ENCODE measurements at places on chromosomes 6 and 20.

DNA sequence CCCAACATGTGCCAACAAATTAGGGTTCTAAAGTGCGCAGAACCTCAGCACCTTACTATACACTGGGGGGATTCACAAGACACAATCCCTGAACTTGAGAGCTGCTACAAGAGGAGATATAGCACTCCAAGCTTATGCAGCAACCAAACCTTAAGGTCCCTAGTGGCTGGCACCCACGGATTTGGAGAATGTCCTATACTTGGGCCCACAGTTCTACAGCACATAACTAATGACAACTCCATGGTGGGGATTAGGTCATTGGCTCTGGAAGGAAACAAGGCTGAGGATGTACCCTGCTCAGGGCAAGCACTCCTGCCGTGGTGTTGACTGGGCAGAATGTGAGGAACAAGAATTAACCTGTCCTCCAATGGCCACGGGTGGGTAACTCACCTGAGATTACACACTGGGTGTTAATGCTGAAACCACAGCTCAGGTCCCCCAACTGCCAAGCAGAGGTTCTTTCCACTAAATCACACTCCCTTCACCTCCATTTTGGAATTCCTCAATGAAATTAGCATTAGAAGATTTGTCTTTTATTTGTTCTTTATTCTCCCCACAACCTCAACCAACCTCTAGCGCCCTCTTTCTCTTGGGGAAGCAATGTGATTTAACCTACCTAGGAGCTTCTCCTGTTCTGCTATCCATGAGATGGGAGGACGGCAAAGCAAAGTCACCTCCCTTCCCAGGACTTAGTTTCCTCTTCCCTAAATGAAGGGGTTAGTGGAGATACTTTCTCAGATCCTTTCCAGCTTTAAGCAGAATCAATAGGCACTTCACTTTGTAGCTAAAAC is 32.0 kb downstream of the TRERF1 start:
- no peak for DNase-seq

DNA sequence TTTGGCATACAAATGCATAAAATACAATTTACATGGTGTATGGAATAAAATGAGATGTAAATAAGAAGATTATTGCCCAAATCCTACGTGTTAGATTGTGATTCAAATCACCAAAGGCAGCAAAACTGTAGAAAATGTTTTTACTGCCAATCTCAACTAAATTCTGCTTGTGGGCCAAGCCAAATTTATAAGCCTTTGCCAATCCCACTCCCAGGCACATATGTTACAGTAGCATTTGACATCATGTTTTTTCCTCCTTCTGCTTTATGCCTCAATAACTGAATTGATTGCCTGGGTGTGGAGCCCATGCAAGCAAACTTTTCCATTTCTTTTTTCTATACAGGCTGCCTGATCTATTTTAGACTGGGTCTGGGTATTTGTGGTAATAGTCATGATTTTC is 36.3 kb upstream of the LRRC1 start:
- no peak for DNase-seq

GRCh38 chr20:4076033-4076432 is 60.7 kb upstream of the RNF24 start:
- peak; percentile 19 for DNase-seq

- DNase-seq, result peak; percentile 7
Observed at GRCh38 chr6:87287251-87287650, 35.1 kb upstream of the SMIM8 start.

- no peak for DNase-seq
Observed at GRCh38 chr20:23005776-23006175, 29.3 kb upstream of the SSTR4 start.

DNA sequence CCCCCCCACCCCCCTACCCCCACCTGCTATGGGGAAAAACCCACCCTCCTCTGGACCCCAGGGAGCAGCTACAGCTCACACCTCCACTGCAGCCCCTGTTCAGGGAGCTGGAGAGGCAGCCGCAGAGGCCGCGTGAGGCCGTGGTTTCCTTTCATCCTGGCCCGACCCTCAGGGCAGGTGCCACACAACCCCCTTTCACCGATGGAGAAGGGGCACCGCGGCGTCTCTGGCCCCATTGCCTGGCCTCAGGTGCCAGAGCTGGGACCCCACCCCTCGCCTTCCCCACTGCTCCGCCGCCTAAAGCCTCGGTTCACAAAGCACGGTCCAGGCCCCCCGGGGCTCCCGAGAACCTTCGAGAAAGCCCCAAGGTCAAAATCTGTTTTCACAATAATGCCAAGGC is 11.8 kb upstream of the KCNQ2 start:
- no peak for DNase-seq

DNA sequence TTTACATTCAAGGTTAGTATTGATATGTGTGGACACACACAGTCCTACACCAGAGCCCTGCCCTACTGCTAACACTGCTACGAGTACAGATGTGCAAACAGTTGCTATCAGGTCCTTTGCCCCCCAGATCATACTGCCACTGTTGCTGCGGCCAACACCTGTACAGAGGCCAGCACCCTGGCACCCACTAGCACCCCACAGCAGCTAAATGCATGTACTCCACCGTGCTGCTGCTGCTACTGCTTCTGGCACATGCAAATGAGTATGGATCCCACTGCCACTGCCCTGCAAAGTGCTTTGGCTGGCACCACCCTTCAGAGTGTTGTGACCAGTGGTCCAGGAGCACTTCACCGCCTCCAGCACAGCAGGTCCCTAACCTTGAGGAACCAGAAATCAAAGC is 621.9 kb downstream of the GRIK2 start:
- DNase-seq, result no peak

DNA sequence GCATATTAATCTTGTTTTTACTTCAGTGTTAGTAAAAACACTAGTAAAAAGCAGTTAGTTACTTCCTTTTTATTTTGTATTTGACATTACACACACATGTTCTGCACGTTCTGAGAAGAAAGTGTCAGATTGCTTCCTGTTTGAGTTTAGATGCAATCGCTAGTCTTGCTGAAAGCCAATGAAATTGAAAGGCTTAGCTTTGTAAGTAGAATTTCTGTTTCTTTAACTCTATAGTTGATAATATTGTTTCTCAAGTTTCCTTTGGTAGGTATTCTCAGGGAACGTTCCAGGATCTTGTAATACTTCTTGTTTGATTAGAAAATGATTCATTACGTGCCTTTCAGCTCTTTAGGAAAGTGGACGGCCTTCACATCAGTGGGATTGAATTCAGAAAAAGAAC is 55.0 kb downstream of the CDKAL1 start:
- peak; percentile 24 for DNase-seq

- DNase-seq, result no peak
Observed at GRCh38 chr6:43974643-43975230, 152.5 kb downstream of the MRPL14 start.

GRCh38 chr6:168496139-168496996 is 55.4 kb downstream of the SMOC2 start:
- no peak for DNase-seq

GRCh38 chr6:152637296-152638047 is at the start of gene SYNE1:
TSS of gene SYNE1 (minus strand) at chr6:152637362. CDS start at chr6:152628331, 9,031 bp downstream.
- peak; percentile 43 for DNase-seq

GRCh38 chr20:18172379-18172778 is 34.7 kb downstream of the KAT14 start:
- DNase-seq, result peak; percentile 8

- no peak for DNase-seq
Observed at GRCh38 chr6:126261792-126262421, 78.0 kb upstream of the CENPW start.

DNA sequence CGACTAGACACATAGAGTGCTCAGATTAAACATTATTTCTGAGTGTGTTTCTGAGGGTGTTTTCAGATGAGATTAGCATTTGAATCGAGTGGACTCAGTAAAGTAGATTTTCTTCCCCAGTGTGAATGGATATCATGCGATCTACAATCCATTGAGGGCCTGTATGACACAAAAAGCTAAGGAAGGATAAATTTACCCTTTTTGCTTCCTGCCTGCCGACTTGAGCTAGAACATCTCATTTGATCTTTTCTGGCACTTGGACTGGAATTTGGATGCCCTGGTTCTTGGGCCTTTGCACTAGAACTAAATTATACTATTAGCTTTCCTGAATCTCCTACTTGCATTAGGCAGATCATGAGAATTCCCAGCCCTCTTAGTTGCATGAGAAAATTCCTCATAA is 675.8 kb downstream of the DOK5 start:
- DNase-seq, result no peak

GRCh38 chr6:3232017-3232945 is 4.8 kb upstream of the TUBB2B start:
- no peak for DNase-seq

DNA sequence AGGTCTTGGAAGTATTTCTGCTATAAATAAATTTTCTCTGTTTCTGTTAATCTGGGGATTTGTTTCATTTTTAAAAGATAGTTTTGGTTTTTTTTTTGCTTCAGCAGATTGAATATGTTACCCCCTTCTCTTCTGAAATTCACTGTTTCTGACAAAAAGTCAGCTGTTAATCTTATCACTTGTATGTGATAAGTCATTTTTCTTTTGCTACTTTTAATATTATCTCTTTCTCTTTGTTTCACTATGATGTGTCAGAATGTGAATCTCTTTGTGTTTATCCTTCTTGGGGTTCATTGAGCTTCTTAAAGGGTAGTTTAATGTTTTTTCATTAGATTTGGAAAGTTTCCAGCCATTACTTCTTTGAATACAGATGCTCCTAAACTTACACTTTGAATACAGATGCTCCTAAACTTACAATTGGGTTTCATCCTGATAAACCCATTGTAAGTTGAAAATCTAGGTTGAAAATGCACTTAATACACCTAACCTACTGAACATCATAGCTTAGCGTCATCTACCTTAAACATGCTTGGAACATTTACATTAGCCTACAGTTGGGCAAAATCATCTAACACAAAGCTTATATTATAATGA is 154.2 kb upstream of the COL21A1 start:
- no peak for DNase-seq

GRCh38 chr6:56025795-56026194 is 150.4 kb upstream of the BMP5 start:
- DNase-seq, result no peak

- DNase-seq, result no peak
Observed at GRCh38 chr6:166597711-166598440, 11.4 kb upstream of the RAMACL start.

All from AG10803 (cell line).